Hematopoietic multipotent progenitor cell treated with erythropoietin and hydrocortisone succinate and interleukin-3 and kit ligand, for 6 days (in vitro differentiated cells): ENCODE measurements at places on chromosomes 12 and 14.

GRCh38 chr12:94640134-94640928 lies 10.0 kb downstream of the TMCC3 start:
- DNase-seq = peak; percentile 44

DNA sequence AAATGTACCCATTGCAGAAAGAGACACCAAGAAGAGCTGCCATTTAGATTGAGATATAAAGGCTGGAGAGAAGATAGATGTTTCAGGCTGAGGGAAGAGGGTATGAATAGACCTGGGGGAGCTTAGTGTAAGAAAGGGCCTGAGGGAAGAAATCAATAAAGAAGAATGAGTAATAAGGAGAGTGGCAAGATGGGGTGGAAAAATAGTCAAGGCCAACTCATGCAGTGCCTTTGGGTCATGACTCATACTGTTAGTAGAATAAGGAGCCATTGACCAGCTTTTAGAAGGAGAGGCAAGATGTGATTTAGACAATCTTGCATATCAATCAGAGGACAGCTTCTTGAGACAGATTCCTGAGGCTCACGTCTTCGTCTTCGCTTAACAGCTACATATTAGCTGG lies 287.5 kb downstream of the DUSP6 start:
- no peak for DNase-seq

DNA sequence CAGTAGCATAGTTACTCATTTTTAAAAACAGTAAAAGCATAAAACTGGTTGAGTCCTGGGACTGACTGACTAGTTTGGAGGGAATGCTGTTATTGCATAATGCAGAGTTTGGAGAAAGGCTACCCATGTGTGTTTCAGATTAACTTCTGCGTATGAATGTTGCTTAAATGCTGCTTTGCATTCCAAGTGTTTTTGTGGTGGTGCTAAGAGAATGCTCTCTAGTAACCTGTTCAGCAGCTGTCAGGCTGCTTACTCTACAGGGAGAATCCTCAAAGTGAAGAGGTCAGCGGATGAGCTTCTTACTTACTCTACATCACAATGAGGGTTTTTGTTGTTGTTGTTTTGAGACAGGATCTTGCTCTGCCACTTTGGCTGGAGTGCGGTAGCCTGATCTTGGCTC lies 4.3 kb downstream of the DLST start:
- DNase-seq = no peak

DNA sequence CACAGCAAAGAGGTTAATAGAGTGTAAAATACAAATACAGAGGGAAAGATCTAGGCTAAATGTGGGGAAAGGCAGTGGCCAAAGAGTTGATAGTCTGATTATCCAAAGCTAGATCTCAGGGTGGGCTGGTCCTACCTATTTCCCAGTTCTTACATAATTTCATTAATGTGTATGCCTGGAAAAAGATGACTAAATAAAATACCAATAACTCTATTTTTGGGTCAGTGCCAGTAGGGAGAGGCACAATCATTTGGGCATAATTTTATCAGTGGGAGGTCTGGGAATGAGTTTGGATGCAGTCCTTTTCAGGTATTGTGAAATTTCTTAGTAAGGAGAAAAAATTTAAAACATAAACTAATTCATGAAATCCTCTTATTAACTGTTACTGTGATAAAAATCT lies 30.6 kb upstream of the CLEC14A start:
- no peak for DNase-seq

GRCh38 chr14:60973070-60973469 lies 7.8 kb downstream of the TRMT5 start:
- no peak for DNase-seq
